ENCODE measurements at places on chromosomes 2 and 18. TPM values are rescaled to one million over a fixed set of nuclear protein-coding genes. Genes with fewer than 3 reads are reported as not detected.

Gene TRIM43B
- not detected for polyA plus RNA-seq

Gene LBH
- 73.9 TPM for polyA plus RNA-seq

Gene LYG2
- polyA plus RNA-seq = not detected

Gene MOB1A
- 87.1 TPM for polyA plus RNA-seq

Gene ILKAP
- polyA plus RNA-seq = 64.5 TPM

Measured in spleen (tissue), 13 donors.